Activated T-helper 9 cell treated with anti-CD3 and anti-CD28 coated beads, Interleukin-2, amount 50 U/mL, for 16 hours (primary cell): ENCODE measurements at places on chromosomes 7 and 10.

- DNase-seq: no peak
Measured at GRCh38 chr10:8061274-8062211, 7.1 kb downstream of the GATA3 start.

GRCh38 chr7:151756076-151756731, 120.7 kb downstream of the PRKAG2 start:
- DNase-seq: peak; percentile 35

- no peak for DNase-seq
Measured at GRCh38 chr7:14040528-14040927, 51.1 kb upstream of the ETV1 start.

- no peak for DNase-seq
Measured at GRCh38 chr7:69177941-69178494, 420.3 kb upstream of the AUTS2 start.

DNA sequence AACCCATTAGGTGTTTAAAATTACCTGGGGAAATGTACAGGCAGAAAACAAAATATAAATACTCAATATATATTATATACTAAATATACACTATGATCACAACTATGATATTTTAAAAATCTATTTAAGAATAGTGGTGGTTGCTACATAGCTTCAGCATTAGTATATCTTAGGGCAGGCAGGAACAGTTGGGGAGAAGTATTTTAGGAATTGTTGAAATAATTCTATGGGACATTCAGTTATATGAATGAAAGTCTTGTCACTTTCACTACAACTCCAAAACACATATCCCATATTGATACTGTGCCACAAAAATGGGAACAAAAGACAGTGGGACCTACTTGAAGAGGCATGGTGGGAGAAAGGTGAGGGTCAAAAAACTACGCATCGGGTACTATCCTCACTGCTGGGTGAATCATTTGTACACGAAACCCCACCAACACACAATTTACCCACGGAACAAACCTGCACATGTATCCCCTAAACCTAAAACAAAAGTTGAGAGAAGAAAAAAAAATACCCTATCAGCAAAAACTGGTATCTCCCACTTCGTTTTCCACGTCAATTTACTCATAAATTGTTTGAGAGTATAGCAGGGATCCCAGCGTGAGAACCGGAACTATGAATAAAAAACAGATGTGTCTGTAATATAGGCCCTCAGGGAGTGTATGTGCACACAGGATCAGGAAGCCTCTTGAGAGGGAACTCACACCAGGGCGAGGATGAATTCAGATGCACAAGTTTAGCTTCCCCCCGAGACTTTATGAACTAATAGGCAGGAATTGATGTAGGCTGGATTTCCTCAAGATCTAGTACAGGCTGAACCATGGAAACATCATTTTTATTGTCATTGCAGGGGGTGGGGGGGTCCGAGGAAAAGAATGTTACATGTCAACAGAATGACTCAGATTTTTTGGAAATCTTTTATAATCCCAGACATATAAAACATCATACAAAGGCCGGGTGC, 16.2 kb downstream of the SLC16A12 start:
- DNase-seq: no peak

DNA sequence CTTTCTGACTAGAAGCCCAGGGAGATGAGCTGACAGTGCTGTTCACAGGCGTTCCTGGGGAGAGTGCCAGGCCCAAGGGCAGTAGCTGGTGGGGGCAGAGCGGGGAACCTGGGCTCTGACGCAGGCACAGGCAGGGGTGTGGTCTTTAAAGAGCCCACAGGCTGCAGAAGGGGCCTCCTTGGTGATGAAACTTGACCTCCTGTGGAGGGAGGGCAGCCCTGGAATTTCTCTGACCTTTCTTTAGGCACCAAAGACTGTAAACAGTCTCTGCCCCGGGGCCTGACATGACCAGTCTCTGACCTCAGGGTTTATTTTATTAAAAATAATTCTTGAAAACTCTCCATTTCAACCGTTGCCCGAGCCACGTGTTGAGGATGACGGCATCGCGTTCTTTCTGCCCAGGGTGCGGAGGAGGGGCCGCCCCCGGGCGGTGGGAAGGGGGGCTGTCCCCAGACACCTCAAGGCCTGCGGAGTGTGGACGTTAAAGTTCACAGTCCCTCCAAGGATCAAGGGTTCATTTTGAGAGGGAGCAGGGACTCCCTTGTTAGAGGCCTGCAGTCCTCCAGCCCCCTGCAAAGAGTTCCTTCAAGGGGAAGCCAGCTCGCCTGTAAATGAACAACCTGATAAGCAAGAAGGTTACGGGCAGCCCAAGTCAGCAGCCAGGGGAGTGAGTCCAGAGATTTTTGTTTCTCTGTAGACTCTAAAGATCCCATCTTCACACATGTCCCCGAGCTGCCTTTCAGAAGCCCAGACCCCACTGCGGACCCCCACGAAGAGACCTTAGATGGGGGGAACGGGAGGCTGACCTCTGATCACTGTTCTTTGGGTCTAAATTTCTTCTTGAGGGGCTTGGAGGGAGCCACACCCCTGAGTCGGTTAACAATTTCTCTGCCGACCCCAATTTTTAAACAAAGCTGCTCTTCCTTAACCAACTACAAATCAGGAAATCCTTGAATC, 128.9 kb downstream of the VIPR2 start:
- DNase-seq: no peak

DNA sequence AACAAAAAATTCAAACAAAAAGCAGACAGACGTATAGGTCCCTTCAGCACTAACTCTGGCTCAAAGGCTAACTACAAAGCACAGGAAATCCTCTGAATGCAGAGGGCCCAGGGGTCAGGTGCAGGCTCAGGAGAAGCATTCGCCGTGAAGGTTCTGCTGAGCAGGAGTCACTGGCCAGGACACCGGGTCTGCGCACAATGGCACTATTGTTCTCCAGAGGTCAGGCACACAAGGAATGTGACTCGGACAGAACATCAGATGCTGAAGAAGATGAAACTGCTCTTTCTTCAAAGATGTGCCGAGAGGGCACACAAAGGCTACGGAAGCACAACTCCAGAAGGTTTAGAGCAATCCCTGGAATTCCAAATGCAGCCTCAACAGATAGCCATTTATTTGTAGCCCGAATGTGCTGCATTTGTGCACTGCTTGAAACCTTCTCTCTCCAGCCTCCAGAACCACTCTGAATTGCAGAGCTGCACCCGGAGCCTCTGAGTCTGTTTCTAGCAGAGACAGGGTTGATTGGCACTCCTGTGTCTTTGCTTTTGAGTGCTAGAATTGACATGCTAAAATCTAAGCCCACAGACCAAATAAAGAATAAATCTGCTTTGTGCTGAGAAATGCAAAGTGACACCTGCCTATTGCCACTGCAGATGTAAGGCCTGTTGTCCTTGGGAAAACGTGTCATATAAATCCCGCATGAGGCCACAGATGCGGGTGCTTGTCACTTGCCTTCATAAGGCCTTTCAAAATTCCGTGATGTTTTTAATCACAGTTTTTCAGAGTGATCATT, 85.4 kb upstream of the AFAP1L2 start:
- no peak for DNase-seq

GRCh38 chr10:52145636-52146035, 168.4 kb upstream of the DKK1 start:
- no peak for DNase-seq

DNA sequence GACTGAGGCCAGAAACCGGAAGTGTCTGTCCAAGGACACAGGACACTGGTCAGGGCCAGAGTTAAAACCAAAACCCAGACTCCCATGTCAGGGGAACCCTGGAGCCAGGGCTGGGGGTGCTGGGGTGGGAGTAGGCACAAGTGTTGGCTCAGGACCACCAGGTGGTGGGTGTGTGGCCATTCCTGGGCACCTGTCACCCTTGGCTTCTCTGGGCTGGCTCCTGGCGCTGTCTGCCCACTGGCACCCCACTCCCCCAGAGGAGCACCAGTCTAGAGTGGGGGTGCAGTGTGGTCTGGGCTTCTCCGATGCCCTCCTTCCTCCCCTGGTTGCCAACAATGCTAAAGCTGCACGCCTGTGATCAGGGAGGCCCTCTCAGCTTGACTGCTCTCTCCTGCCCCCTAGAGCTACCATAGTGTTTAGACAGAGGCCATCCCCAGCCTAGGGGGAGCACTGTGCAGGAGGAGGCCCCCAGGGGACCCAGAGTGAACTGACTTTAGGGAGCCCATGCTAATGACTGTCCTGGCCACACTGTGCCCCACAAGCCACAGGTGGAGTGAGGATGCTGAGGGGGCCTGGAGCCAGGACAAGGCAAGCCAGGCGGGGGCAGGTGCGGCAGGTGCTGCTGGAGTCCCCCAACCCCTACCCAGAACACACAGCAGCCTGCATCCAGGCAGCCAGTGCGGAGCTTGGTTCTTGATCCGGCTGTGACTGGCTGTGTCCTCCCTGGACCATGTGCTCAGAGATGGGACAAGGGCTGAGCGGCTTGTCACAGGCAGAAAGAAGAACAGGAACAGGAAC, 11.0 kb downstream of the RASGEF1A start:
- no peak for DNase-seq

- no peak for DNase-seq
Measured at GRCh38 chr10:24113901-24114300, 95.0 kb upstream of the KIAA1217 start.

- no peak for DNase-seq
Measured at GRCh38 chr7:24834128-24834798, 77.0 kb upstream of the GSDME start.

DNA sequence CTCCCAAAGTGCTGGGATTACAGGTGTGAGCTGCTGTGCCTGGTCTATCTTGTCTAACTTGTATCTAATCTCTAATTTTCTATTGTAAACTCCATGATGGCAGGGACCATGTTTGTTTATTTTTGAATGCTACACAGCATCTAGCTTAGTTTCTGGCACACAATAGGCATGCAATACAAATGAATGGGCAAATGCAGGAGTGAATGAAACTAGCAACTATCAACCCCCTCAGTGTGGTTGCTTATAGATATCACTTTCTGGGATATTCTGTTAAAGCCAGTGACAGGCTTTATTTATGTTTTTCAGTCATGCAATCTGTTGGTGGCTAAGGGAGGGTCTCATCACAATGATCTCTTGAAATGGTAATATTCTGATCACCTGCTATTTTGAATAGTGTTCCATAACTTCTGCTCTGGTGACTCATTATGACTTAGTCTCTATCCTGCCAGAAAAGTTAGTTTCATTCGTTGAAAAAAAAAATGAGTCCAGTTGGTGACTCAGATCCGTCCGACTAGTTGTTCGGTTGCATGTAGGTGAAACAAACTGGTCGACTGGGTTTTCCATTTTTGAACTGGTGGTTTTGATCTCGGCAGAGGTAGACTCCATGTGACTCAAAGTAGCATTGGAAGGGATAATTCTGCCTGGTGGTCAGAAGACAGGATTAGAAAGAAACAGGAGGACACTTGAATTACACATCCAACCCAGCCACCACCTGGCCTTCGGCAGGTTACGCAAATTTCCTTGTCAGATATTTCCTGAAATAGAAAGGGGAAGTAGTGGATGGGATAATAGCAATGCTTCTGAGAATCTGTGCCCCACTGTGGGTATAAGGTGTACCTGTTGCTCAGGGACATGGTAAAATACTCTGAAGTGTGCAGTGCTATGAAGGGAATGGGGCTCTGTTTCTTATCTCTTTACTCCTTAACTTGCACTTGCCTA, 76.8 kb downstream of the GATA3 start:
- DNase-seq: no peak

DNA sequence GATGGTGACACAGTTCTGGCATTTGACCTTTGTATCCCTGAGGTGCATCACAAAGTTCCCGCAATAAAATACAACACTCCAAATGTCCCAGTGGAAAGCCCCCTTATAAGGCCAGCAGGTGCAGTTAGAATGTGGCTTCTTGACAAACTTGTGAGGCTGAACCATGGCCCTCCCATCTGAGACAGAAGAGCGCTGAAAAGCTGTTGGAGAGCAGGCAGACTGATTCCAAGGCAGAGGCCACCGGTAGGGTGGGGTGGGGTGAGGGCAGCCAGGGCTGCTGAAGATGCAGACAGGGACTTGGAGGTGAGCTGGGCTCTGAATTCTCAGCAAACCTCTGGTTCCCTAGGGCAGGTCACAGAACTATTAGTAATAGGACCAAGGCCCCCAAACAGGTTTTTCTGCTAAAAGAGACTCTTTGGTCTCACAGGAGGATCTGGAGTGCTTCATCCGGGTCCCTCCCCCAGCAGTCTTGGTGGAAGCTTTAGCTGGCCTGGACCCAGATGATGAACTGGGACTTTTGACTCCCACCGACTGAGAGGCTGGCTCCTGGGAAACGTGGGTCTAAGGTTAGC, 15.6 kb upstream of the CHST3 start:
- no peak for DNase-seq

- DNase-seq: peak; percentile 40
Measured at GRCh38 chr7:92448205-92448747, 994 bp downstream of the GATAD1 start.

DNA sequence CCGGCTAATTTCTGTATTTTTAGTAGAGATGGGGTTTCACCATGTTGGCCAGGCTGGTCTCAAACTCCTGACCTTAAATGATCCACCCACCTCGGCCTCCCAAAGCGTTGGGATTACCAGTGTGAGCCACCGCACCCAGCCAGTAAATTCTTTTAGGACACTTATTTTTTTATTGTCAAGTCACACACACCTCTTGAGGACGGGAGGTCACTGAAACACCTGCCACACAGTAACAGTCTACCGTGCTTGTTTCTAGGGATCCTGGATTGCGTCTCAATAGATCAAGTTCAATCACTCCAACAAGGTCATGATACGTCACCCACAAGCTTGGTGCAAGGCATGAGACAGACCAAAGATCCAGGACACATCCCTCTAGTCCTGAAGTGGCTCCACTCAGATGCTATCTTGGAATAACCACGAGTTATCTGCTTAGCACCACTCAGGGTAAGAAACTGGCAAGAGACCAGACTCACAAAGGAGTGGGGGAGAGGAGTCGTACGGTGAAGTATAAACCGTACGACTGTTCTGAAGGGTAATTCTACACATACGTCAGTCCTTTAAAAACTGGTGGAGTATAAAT, 58.9 kb upstream of the NCAPG2 start:
- no peak for DNase-seq

- no peak for DNase-seq
Measured at GRCh38 chr10:73799899-73800559, 11.4 kb downstream of the NDST2 start.

GRCh38 chr7:127850195-127850594, 181.0 kb downstream of the LRRC4 start:
- DNase-seq: no peak

GRCh38 chr10:33145451-33146188, 187.6 kb upstream of the ITGB1 start:
- DNase-seq: no peak

DNA sequence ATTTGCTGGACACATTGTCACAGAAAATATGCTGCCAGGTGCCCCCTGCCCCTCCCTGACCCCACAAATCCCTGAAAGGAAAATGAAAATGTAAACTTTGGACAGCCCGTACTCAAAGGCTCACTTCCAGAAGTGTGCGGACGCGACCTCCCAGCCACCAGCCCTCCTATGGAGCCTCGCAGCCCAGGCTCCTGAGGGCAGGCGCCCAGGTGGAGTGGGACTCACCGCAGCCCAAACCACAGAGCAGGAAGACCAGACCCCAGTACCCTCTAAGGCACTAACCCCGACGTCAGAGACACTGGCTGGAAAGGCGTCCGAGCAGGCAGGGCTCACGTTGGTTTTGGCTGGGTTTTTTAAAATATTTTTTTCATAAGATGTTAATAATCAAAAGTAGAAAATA, 57.3 kb downstream of the CSGALNACT2 start:
- DNase-seq: no peak
